ENCODE measurements at places on chromosomes 6 and 20. TPM values are rescaled to one million over a fixed set of nuclear protein-coding genes. Genes with fewer than 3 reads are reported as not detected.

Gene OPRL1
- total RNA-seq: 1.1 TPM

Gene EPB41L1
- total RNA-seq: 8.8 TPM

Gene KCNB1
- 9.0 TPM for total RNA-seq

Gene PDYN
- not detected for total RNA-seq

Gene RIMS1
- 0.21 TPM for total RNA-seq

Gene PTCHD4
- 19.2 TPM for total RNA-seq

Gene GRM1
- total RNA-seq: 0.75 TPM

Gene C20orf204
- 0.47 TPM for total RNA-seq

Gene MEP1A
- not detected for total RNA-seq

Gene OPRM1
- total RNA-seq: not detected

Gene ASIP
- total RNA-seq: not detected

Gene OR2H1
- not detected for total RNA-seq

Gene C6orf52
- total RNA-seq: 0.75 TPM

Gene MAP3K7
- 40.8 TPM for total RNA-seq

Gene COL11A2
- total RNA-seq: 0.96 TPM

Gene SYCP2L
- 0.40 TPM for total RNA-seq

Gene C20orf202
- total RNA-seq: 0.10 TPM

Gene PREX1
- total RNA-seq: 5.5 TPM

Gene WTAP
- total RNA-seq: 64.8 TPM

Gene SLC12A5
- total RNA-seq: not detected

Gene SRMS
- not detected for total RNA-seq

Gene RNF182
- total RNA-seq: 8.1 TPM

Gene PRDM13
- not detected for total RNA-seq

Gene MYH7B
- 83.0 TPM for total RNA-seq

Gene ECT2L
- not detected for total RNA-seq

Gene GSTA4
- 40.6 TPM for total RNA-seq

Gene MUCL3
- not detected for total RNA-seq

Gene SIGLEC1
- total RNA-seq: 1.3 TPM

Gene CALHM6
- not detected for total RNA-seq

Gene C6orf132
- total RNA-seq: 0.16 TPM

Gene AP5S1
- 24.6 TPM for total RNA-seq

Gene SLC32A1
- total RNA-seq: not detected

Gene LY86
- not detected for total RNA-seq

Gene GJA10
- total RNA-seq: not detected

Gene CNBD2
- total RNA-seq: 3.4 TPM

Gene ATP6V1G2
- total RNA-seq: 8.5 TPM

Gene MCM9
- 11.5 TPM for total RNA-seq

Gene ZHX3
- total RNA-seq: 35.8 TPM

Gene MCCD1
- total RNA-seq: not detected

Gene ZFP57
- not detected for total RNA-seq

Gene PRSS16
- total RNA-seq: not detected

Gene IL17A
- not detected for total RNA-seq

Gene CST2
- not detected for total RNA-seq

Gene TINAG
- 0.72 TPM for total RNA-seq

Gene FARS2
- total RNA-seq: 7.3 TPM

Gene TRMT6
- 18.1 TPM for total RNA-seq

Gene NPBWR2
- not detected for total RNA-seq

Gene MCHR2
- not detected for total RNA-seq

Gene ERGIC3
- 169 TPM for total RNA-seq

Gene RREB1
- 26.4 TPM for total RNA-seq

Gene ADA
- 3.8 TPM for total RNA-seq

Gene OR2J3
- total RNA-seq: not detected

Gene MBOAT1
- 0.16 TPM for total RNA-seq

Gene MLN
- total RNA-seq: not detected

Gene ESR1
- total RNA-seq: 0.83 TPM

Gene MEI4
- total RNA-seq: not detected

Gene PRDM1
- 0.67 TPM for total RNA-seq

Data from myocyte (in vitro differentiated cells).